ENCODE measurements at places on chromosomes 7 and 10.

GRCh38 chr10:127556916-127557315 is 7.8 kb downstream of the NPS start:
- no peak for DNase-seq

- DNase-seq, result peak; percentile 58
These were observed 70.8 kb downstream of the ASB13 start for GRCh38 chr10:5595591-5595990.

- DNase-seq, result peak; percentile 67
These were observed 50.0 kb downstream of the AMZ1 start for GRCh38 chr7:2737771-2738540.

DNA sequence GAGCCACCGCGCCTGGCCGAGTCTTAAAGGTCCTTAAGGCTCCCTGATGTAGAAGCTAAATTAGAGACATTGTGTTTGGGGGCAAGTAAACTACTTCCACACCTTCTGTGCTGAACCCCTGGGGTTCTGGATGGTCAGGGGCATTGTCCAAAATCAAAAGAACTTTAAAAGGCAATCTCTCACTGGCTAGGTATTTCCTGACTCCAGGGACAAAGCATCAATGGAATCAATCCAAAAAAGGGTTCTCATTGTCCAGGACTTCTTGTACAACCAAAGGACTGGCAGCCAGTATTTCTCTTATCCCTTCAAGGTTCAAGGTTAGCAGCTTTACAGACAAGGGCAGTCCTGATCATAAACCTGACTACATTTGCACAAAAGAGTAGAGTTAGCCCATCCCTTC is 24.0 kb downstream of the SRPK2 start:
- DNase-seq, result peak; percentile 45

GRCh38 chr7:83872501-83872900 is 223.6 kb upstream of the SEMA3E start:
- no peak for DNase-seq

DNA sequence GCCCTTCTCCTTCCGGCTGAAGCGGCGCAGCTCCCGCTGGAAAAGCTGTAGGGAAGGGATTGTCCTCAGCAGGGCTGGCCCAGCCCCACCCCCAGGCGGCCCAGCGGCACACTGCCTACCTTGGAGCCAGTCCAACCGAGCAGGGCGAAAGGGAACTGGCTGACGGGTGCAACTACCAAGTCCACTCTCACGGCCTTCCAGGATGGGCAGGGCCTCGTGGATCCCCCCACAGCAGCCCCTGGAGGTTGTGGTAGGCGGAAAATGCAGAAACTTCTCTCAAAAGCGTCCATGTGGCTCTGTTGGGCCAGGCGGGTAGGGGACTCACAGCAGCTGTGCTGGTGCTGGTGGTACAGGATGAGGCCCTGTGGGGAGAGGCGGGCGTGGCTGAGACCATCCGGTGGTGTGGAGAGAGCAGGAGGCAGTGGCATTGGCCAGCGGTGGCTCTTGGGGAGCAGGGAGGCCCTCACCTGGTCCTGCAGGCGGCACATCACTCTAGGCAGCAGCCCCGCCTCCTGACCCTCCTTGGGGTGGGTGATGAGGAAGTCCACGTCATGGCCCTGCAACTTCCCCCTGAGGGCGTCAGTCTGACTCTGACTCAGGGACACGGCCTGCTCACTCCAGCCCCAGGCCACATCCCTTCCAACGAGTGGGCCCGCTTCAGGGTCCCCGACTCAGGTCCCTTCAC is 8.4 kb upstream of the PGAM2 start:
- DNase-seq, result peak; percentile 49

DNA sequence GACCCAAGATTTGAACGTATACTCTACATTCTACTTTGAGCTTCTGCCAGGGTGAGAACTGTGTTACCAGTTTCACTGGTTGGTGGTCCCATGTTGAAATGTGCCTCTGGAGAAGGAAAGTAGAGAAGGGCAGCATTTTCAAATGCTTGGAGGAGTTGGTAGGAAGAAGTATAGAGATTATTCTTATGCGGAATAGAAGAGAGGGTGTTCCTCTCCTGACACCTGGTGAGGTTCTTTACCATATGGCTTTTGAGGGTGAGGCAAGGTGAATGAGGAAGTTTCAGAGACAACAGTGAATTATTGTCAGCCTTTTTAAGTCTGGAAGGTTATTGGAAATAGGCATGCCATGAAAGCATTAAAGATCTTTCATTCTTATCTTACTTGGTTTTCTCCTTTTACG is 34.3 kb downstream of the R3HCC1L start:
- DNase-seq, result no peak

GRCh38 chr10:49135575-49136313 is 1.9 kb upstream of the FAM170B start:
- peak; percentile 2 for DNase-seq

- no peak for DNase-seq
These were observed 172.6 kb downstream of the SKIDA1 start for GRCh38 chr10:21352886-21353285.

- no peak for DNase-seq
These were observed 197.3 kb downstream of the PRPF18 start for GRCh38 chr10:13784067-13784466.

DNA sequence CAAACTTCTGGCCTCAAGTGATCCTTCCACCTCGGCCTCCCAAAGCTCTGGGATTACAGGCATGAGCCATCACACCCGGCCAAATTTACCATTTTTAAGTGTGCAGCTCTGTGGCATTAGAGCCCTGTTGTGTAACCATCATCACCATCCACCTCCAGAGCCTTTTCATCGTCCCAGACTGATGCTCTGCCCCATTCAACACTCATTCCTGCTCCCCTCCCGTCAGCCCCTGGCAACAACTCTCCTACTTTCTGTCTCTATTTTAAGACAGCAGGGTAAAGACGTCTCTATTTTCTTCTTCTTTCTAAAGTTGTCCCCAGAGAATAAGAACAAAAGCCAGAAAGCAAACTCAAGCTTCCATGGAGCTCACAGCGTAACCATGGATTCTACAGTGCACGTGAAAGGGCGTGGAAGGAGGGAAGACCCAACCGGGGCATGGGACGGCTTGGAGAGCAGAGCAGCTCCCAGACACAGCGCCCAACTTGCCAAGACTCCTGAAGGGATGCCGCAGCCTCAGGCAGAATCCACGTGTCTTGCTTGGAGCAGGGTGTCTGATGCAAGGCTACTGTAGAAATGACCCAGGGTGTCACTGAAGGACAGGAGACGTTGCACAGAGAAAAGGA is 42.7 kb upstream of the PITRM1 start:
- no peak for DNase-seq

- DNase-seq, result no peak
These were observed 11.5 kb upstream of the C10orf53 start for GRCh38 chr10:49667991-49668390.

DNA sequence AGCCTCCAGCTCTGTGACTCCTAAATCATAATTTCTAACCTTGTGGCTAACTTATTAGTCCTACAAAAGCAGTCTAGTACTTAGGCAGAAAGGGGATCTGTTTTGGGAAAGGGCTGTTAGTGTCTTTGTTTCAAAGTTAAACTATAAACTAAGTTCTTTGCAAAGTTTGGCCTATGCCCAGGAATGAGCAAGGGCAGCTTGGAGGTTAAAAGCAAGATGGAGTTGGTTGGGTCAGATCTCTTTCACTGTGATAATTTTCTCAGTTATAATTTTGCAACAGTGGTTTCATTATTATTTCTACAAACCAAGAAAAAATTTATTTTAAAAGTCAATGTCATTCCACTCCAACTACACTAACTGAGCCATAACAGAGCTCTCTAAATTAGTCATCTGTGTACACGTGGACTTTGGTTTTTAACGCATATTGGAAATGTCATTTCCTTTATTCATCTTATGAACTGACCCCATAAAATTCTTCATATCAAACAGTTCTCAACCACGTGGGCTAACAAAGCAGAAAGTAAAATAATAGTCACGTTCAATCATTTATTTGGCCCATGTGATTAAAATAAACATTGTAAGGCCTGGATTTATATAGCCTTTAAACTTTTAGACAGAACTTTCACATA is 143.2 kb upstream of the C7orf33 start:
- no peak for DNase-seq

GRCh38 chr10:81662837-81663236 is 212.2 kb upstream of the NRG3 start:
- no peak for DNase-seq

- no peak for DNase-seq
These were observed 26.5 kb upstream of the PPP1R3A start for GRCh38 chr7:113945018-113945938.

- no peak for DNase-seq
These were observed 218.2 kb downstream of the CCSER2 start for GRCh38 chr10:84546609-84547008.

DNA sequence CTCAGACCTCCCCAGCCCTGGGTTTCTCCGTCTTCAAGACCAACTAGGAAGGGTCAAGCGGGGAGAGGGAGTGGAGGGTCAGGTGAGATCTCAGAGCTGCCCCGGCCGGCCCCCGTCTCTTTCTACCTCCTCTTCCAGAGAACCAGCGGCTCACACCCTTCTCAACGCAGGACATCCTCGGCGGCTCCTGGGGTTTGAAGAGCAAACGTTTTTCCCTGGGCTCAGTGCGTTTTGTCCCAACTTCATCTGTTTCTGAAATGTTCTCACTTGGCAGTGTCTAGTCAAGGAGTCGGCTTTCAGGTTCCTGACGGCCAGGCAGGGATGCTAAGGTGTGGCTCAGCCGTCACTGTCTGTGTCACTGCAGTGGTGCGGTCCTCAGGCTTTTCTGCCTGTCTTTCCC is 416.4 kb upstream of the FOXK1 start:
- DNase-seq, result no peak

DNA sequence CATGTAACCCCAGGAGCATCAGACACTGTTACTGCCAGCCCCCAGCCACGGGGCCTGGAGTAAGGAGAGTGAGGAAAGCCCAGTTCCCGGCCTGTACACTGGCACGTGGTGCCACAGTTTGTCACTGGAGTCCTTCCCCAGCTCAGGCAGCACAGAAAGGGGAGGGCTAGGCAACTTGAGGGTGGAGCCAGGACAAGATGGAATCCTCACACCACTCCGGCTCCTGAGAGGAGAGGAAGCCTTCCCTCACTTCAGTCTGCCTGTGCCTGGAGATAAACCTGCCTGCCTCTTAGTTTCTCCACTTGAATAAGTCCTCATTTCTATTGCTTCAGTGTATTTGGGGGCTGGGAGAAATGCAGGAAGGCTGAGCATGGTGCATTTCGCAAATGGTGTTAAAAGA is 176.0 kb downstream of the KIAA1217 start:
- DNase-seq, result no peak

- peak; percentile 82 for DNase-seq
These were observed 10.0 kb upstream of the CHCHD1 start for GRCh38 chr10:73771722-73772280.

DNA sequence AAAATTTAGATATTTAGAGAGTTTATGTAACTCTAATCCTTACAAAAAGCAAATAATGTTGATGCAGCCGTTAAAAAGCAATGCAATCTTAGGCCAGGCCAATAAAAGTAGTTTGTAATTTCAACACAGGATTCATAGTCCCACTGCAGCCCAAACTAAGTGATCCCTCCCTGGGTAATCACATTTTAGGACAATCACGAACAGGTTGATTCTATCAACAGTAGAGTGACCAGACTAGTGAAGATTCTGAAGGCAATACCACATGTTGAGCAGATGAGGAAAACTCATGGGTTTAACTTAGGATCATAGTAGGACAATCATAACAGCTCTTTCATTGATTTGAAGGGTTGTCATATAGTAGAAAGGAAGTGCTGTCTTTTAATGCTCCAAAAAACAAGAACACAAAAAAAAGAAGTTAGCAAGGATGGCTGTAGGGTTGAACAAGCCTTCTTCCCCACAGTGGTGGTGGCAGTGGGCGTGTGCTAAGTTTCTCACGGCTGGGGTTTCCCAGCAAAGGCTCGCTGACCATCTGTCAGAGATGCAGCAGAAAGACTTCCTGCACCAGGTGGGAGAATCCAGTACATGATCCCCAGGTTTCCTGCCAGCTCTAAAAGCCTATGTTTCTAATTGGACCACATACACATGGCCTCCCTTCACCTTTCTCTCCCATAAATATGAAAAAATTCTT is 212.2 kb downstream of the CHRM2 start:
- DNase-seq, result no peak

DNA sequence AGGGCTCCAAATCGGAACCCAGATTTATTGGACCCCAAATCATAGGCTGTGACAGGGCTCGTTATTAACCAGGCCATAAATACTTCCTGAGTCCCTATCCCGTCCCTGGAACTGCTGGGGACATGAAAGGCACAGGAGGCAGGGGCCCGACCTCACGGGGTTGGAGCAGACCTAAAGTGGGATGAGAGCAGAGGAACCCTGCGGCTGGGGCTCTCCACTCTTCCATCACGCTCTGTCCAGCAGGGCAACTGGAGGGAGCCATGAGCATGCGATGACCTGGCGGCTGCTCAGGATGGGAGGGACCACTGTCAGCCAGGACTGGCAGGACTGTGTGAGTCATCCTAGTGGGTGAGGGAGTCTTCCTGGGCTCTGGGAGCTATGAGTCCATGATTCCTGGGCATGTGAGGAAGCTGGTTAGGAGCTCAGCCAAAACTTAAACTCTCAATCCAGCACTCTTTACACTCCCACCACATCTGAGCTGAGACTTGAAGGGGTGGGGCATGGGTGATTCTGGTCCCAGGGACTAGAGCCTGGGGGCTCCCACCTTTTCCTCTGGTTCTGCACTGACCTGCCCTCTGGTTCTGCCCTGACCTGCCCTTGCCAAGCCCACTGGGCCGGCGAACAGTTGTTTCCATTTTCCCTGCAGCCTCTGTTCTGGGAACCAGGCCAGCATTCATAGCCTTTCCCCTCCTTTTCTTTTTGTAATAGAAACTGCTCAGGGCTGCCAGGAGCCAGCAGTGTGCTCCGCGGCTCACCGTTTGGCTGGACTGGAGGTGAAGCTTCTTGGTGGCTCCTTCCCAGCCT is 47.1 kb downstream of the SYPL1 start:
- peak; percentile 96 for DNase-seq

DNA sequence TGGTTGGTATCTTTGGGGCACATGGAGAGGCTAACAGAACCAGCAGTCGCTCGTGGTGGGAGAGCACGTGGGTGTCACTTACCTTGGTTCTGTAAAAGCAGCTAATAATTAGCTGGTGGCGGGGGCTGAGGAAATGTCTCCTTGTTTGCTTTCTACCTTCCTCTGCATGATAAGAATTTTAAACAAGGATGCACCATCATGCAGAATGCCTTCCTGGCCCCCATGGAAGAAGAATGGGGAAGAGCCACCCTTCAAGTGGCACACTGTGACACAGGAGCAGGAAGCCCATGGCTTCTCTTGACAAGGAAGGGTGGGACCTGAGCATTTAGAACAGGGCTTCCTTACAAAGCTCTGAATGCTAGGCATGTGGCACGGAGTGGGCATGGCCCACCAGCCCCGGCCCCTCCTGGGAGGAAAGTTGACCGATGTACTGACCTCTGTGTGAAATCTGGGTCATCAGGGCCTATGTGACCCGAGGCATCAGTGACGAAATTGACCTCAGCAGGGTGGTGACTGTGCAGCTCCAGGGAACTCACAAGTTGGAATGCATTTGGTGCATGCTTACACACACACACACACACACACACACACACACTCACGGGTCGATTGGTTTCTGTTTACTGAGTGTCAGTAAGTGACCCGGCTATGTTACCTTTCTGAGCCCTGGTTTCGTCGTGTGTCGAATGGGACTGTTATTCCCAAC is 116.9 kb upstream of the ANLN start:
- no peak for DNase-seq

GRCh38 chr10:84194424-84195043 is at the start of gene CDHR1:
Gene CDHR1 (plus strand): TSS chr10:84194537. CDS start chr10:84194761, 224 bp downstream.
- no peak for DNase-seq
